ENCODE measurements at places on chromosomes 16 and 17. TPM values are rescaled to one million over a fixed set of nuclear protein-coding genes. Genes with fewer than 3 reads are reported as not detected.

Gene C17orf107
- 2.6 TPM for total RNA-seq

Gene CDH5
- total RNA-seq, result 42.8 TPM

Gene DPEP1
- not detected for total RNA-seq

Gene ARMC5
- 6.8 TPM for total RNA-seq

Gene FOXN1
- not detected for total RNA-seq

Gene EFNB3
- total RNA-seq, result 1.0 TPM

Gene PEMT
- 32.4 TPM for total RNA-seq

Gene C17orf50
- total RNA-seq, result not detected

Gene MCRIP1
- 81.9 TPM for total RNA-seq

Gene ATAD5
- 2.6 TPM for total RNA-seq

Gene SOCS1
- 1.0 TPM for total RNA-seq

Gene NUDT21
- 54.8 TPM for total RNA-seq

Gene POLR2C
- total RNA-seq, result 62.6 TPM

Gene PSME3IP1
- 36.5 TPM for total RNA-seq

Gene DRC3
- 1.0 TPM for total RNA-seq

Gene OR1A1
- not detected for total RNA-seq

Gene SHCBP1
- total RNA-seq, result 8.9 TPM

Gene FOXL1
- under 0.01 TPM for total RNA-seq

Gene KRT33A
- total RNA-seq, result not detected

Gene CPPED1
- 6.3 TPM for total RNA-seq

All from skeletal muscle tissue (tissue), 5 donors.